ENCODE measurements at places on chromosomes 16 and 17. TPM values are rescaled to one million over a fixed set of nuclear protein-coding genes. Genes with fewer than 3 reads are reported as not detected.

GRCh38 chr16:89904606-89905510 is 13.8 kb upstream of the MC1R start:
- DNase-seq, result no peak

GRCh38 chr16:75229172-75230031 is 10.6 kb downstream of the CTRB1 start:
- no peak for DNase-seq

- DNase-seq, result no peak
Measured at GRCh38 chr17:66351033-66351432, 48.6 kb downstream of the PRKCA start.

- peak; percentile 36 for DNase-seq
Measured at GRCh38 chr17:76530095-76530723, 7.3 kb downstream of the CYGB start.

- DNase-seq, result peak; percentile 77
Measured at GRCh38 chr16:85437166-85438052, 175.7 kb upstream of the GSE1 start.

The TBC1D26 gene
- not detected for polyA plus RNA-seq
